ENCODE measurements at places on chromosomes 1 and 21.

DNA sequence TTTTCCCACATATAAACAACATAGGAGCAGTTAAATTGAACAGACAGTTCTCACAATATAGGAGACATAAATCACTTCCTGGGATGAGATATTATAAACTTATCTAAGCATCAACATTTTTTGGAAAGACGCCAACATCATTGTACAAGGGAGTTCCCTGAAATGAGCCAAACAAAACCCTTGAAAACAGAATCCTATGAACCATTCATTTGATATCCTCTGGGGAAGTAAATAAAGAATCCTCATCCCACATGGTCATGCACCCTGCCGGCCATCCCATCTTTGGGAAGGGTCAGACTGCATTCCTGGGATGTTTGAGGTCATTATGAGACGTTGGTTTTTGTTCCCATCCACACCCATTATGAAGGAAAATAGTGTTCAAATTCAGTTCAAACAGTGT lies 111.8 kb upstream of the USP25 start:
- DNase-seq = no peak

- no peak for DNase-seq
Observed at GRCh38 chr1:70768216-70768615, 279.4 kb downstream of the PTGER3 start.

DNA sequence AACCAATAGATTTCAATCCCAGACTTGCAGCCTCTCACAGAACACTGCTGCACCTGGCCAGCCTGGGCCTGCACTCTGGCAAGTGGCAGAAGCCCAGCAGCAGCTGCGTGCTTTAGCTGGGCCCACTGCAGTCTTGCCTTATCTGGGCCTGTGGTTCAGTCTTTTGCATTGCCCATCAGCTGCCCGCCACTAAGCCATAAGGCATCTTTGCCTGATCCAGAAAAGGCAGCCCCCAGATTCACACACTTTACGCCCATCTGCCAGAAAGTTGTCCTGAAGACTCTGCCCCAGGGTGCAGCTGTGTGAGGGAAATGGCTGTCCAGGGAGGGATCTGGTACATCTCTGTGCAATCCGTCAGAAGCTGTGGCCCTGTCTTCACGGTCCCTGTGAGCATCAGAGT lies 217.0 kb downstream of the DNAH14 start:
- no peak for DNase-seq

GRCh38 chr1:231596337-231596791 lies 30.2 kb upstream of the DISC1 start:
- DNase-seq = no peak

- no peak for DNase-seq
Observed at GRCh38 chr21:31517664-31518414, 141.7 kb upstream of the SOD1 start.

DNA sequence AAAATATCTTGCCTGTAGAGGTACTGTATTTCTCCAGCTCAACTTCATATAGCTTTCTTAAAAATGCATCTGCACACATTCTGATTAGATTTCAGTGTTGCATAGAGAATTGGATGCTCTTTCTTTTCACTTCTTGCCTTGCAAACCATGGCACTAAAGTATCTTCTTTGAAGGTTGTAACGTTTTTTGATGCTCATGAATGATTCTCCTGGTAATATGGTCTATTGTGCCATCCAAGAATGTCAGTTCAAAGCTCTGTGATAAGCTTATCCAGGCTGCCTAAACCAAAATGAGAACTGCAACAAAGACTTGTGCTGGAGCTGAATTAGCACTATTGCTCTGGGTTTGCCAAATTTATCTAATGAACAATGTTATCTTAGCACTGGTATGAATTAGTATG lies 1.9 kb downstream of the SGIP1 start:
- DNase-seq = no peak

GRCh38 chr1:93708734-93709481 lies 27.3 kb upstream of the BCAR3 start:
- no peak for DNase-seq

DNA sequence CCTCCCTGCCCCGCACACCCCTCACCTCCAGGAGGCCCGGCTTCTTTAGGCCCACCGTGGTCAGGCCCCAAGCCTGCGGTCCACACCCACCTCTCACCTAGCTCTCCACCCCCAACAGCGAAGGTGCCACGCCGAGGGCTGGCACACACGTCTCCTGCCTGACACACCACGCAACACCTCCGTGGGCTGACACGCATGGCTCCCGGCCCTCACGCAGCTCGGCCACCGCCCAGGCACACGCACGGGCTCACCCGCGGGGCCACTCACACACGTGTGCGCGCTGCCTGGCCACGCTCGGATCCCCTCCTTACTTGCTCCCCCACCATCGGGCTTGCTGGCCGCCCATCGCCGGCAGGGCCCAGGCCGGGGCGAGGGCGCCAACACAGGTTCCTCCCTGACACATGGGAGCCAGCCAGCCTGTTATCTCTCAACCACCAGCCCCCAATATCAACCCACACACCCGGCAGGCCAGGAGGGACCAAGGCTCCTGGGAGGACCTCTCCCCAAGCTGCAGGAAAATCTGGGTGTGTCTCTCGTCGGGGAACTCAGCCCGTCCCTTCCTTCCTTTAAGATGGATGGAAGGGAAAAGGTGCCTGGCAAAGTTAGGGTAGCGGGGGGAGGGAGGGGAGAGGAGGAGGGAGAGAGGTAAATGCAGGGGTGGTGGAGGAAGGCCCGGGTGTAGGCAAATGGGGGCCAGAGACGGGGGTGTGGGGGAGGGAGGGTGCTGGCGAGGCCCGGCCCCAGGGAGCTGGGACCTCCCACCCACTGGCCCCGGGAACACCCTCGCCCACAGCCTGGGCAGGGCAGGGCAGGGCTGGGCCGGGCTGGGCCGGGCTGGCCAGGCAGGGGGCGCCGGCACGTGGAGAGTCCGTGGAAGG lies 546 bp downstream of the ELOVL1 start:
- no peak for DNase-seq

- DNase-seq = no peak
Observed at GRCh38 chr21:42479582-42479981, 16.4 kb downstream of the RSPH1 start.

DNA sequence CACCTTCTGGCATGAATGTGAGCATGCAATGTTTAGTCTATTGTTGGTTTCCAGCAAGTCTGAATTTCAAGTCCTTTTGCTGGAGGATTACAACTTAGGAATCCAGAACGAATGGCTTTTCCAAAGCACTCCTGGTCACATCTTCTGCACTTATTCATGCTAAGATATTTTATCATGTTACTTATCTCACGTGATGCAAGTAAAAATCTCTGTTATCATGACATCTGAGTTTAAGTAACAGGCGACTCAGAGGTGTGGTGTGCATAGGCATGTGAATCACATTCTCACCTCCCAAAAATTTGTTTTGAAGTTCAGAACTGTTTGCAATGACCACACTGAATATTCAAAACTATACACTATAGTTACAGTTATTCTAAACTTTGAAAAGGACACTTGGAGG lies 204.8 kb upstream of the FGGY start:
- DNase-seq = no peak

GRCh38 chr1:243568793-243569192 lies 281.2 kb downstream of the AKT3 start:
- no peak for DNase-seq

GRCh38 chr1:56524263-56524662 lies 55.1 kb downstream of the PLPP3 start:
- DNase-seq = no peak

- no peak for DNase-seq
Observed at GRCh38 chr1:8595941-8596340, 221.5 kb downstream of the RERE start.

DNA sequence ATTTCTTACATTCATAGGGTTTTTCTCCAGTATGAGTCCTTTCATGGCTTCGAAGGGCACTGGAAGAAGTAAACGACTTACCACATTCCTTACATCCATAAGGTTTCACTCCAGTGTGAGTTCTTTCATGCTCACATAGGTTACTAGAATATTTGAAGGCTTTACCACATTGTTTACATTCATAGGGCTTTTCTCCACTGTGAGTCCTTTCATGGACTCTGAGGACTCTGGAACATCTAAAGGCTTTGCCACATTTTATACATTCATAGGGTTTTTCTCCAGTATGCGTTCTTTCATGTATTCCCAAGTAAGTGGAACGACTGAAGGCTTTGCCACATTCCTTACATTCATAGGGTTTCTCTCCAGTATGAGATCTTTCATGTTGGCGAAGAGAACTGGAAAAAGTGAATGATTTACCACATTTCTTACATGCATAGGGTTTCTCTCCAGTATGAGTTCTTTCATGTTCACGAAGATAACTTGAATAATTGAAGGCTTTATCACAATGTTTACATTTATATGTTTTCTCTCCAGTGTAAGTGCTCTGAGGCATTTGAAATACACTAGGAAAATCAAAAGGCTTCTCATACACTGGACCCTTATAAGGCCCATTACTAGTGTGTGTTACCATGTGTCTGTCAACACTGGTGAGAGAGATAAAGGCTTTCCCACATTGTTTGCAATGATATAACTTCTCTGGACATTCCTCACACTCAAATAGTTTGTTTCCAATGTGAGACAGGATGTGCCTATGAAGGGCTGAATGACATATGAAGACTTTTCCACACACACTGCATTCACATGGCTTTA lies 29.9 kb upstream of the ZNF695 start:
- no peak for DNase-seq

DNA sequence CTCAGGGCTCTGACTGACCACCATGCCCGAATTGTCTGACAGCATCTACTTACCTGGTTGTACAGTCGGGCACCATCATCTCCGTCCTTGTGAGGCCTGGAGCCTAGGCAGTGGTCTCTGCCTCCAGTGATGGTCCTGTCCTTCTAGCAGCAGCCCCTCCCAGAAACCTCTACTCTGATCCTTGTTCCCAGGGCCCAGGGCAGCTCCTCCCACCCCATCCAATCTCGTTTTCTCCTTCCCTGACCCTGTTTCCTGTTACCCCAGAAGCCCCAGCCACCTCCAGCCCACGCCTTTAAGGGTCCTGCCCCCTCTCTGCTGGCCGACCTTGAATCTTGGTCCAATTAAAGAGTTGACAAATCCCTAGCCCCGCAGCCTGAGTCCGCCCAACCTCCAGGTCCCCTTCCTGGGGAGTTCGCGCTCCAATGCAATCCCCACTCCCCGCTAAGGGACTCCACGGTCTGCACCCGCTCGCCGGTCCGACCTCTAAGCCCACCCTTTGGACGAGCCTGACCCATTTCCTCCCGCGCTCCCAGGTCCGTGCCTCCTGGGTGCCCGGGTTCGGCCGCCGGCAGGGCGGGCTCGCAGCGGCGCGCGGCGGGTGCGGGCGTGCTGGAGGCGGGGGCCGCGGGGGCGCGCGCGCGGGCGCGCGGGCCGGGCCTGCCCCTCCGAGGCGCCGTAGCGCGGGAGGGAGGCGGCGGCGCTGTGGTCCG lies at the start of gene B4GALT2:
Gene B4GALT2 (plus strand): TSS at position 660 of the 710 bp plus-strand sequence. CDS start 1,951 bp downstream, outside the sequence.
- no peak for DNase-seq

- DNase-seq = no peak
Observed at GRCh38 chr1:53398091-53398490, 61.1 kb upstream of the DMRTB1 start.

- DNase-seq = no peak
Observed at GRCh38 chr1:37290718-37291117, 183.7 kb upstream of the ZC3H12A start.

DNA sequence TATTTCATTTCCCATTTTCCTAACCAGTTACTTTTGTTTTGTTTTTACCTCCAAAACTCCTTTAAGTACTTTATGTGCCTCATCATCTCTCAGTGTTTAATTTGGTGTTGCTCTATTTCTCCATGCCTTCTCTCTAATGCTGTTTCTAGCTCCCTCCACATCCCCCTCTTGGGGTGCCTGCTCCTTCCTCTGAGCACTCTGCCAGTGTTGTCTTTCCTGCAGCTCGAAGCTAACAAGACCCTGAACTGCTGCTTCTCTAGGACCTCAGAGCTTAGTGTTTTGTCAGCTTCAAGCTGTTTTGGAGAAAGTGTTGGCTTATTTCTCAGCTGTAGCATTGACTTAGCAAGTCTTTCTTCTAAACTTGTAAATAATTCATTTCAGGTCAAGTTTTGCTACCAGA lies 290.6 kb downstream of the DPYD start:
- DNase-seq = no peak

- no peak for DNase-seq
Observed at GRCh38 chr1:193846876-193847604, 660.6 kb upstream of the B3GALT2 start.

DNA sequence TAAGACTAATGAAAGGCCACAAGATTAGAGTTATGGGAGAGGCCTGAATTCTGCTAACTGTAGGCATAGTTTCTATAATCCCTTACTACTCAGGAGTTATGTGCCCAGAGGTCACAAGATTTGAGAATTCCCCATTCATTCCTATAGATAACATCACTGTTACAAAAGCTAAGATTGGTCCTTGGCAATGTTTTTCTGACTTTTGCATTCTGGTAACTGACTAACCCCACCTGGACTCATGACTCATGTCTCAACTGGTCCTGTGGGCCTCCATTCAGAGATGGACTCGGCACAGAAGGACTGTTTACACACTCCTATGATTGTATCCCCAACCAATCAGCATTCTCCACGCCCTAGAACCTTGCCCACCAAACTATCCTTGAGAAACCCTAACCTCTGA lies 249.0 kb upstream of the ZP4 start:
- no peak for DNase-seq

GRCh38 chr1:108107658-108108057 lies 92.5 kb downstream of the SLC25A24 start:
- no peak for DNase-seq

DNA sequence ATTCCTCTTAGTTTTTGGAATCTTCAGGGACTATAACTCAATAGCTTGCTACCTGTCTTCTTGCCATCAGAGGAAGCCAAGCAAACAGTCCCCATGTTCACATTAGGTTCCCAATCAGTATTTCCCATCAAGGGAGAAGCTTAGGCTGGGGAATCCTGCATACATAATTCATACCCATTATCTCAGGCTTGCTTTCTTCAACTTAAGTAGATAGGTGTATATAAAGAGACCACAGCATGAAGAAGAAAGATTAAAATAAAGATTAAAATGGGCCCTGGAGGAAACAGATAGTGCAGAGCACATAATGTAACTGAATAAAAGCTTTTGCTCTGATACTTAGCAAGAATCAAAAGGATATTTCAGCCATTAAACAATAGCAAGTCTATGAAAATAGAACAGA lies 29.0 kb upstream of the KCNK1 start:
- no peak for DNase-seq

DNA sequence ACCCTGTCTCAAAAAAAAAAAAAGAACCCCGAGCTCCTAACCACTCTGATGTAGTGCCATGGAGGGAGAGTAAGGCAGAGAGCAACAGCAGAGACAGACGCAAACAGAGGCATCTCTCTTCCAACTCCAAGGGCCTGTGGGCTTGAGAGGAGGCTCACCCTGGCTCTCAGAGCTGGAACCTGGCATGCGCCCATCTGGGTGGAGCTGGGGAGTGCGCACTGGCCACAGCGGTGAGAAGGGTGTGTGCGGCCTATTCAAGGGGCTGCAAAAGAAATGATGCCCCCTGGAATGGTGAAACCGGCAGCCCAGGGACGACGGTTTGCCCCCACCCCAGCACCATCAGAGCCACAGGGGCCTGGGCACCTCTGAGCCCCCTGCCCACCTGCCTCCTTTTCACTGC lies 17.6 kb downstream of the COL8A2 start:
- no peak for DNase-seq

- no peak for DNase-seq
Observed at GRCh38 chr1:109885589-109885988, 25.1 kb upstream of the CSF1 start.

- no peak for DNase-seq
Observed at GRCh38 chr1:69585666-69586065, 17.9 kb downstream of the LRRC7 start.

- no peak for DNase-seq
Observed at GRCh38 chr1:223486366-223486765, 93.2 kb downstream of the CCDC185 start.
